T-helper 2 cell treated with Interferon-gamma antibody and Interleukin-4, amounts not matched to agents 5 μg/mL and 100 μg/mL, for 36 hours (primary cell): ENCODE measurements at places on chromosomes 2 and 18.

GRCh38 chr2:39033980-39034379, 86.9 kb downstream of the SOS1 start:
- no peak for DNase-seq

DNA sequence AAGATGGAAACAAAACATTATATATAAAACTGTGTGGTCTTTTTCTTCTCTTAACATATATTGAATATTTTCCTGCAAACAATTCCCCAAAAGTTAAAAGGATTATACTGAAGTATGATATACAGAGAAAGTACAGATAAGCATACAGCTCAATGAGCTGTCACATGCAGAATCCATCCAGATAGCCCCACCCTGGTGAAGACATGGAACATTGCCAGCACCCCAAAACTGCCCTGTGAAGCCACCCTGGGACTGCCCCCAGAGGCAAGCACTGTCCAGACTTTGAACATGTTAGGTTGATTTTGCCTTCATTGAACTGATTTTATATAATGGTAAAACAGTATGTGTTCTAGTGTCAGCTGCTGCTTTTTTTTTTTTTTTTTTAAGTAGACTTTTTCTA, 112.3 kb upstream of the IL1R2 start:
- no peak for DNase-seq

- no peak for DNase-seq
Observed at GRCh38 chr18:46340716-46341115, 236.5 kb downstream of the HAUS1 start.

DNA sequence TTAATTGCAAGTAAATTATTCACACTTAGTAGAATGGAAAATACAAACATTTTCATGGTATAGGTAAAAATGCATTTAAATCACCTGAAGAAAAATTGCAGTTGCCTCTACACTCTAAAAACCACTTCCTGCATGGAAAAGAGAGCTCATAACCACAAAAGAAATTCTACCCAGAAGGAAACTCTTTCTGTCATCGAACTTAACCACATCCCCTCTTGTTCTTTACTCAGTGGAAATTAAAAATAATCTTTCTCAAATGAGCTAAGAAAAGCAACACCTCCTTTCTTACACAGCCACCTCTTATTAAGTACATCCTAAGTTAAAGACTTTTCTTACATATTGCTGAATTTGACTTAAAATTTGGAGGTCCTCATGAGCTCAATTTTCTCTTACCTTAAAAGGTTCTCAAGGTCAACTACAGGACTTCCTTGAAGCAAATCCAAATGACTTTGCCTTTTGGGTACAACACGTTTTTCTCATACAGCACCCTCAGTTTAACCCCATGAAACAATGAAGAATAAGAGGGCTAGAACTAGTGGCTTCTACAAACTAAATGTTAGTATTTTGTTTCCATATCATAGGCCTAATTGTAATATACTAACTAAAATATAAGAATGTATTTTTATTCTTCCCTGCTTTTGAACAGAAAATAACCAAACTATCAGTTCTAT, 109.1 kb upstream of the CRIM1 start:
- peak; percentile 27 for DNase-seq

DNA sequence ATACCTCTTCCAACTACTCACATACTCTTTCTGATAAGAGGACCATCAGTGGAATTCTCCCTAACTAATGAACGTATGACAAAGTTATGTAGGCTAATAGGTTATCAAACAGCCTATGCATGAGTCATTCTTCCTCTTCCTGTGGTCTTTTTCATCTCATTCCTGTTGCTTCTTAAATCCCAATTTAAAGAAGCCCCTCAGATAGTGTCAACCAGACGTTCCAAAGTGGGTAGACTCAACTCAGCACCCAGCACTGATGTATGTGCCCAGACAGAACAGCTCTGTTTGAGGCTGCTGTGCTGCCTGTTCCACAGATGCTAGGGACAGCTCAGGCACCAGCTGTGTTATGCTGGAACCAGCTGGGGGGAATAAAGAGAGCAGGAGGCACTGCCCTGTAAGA, 52.6 kb downstream of the CXCR4 start:
- no peak for DNase-seq

- no peak for DNase-seq
Observed at GRCh38 chr2:65974067-65974723, 460.7 kb upstream of the MEIS1 start.
